ENCODE measurements at places on chromosomes 11 and 22.

DNA sequence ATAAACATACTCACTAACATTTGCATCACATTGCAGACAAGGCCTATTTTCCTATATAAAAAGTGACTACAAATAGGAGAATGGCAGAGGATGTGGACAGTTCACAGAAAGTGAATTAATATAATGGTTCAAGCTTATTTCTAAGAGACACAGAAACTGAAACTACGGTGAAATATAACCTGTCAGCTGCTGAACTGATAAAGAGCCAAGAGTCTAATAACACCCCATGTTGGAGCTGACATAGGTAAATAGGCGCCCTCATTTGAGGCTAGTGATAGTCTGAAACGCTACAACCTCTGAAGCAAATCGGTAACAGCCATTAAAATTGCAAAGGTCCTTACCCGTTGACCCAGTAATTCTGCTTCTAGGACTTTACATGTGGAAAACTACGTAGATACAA is 14.0 kb downstream of the AP1B1 start:
- no peak for DNase-seq

GRCh38 chr11:77789061-77789730 is 31.3 kb downstream of the RSF1 start:
- no peak for DNase-seq

GRCh38 chr11:45577752-45578151 is 87.7 kb downstream of the CHST1 start:
- no peak for DNase-seq

DNA sequence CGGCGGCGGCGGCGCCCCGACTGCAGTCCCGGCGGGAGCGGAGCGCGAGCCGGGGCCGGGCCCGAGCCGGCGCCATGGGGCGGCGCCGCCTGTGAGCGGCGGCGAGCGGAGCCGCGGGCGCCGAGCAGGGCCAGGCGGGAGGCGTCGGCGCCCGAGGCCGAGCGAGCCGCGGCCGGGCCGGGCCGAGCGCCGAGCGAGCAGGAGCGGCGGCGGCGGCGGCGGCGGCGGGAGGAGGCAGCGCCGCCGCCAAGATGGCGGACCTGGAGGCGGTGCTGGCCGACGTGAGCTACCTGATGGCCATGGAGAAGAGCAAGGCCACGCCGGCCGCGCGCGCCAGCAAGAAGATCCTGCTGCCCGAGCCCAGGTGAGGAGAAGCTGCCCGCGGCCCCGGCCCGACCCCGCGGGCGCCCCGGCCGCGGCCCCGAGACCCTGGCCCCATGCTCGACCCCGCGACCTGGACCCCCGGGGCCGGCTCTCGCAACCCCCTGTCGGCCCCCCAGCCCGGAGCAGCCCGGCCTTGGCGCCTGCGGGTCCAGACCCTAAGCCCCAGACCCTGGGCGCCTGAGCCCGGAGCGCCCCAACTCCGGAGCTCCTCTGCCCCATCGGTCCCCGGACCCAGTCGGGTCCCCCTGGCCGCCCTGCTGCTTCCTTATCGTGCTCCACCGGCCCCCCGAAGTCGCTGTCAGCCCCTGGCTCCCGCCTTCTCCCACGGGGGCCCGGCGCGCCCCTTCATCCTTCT is at the start of gene GRK2:
Gene GRK2, plus strand, starts transcription at position 25 of the 739 bp plus-strand sequence. Its CDS starts 227 bp downstream, at position 252.
- no peak for DNase-seq

DNA sequence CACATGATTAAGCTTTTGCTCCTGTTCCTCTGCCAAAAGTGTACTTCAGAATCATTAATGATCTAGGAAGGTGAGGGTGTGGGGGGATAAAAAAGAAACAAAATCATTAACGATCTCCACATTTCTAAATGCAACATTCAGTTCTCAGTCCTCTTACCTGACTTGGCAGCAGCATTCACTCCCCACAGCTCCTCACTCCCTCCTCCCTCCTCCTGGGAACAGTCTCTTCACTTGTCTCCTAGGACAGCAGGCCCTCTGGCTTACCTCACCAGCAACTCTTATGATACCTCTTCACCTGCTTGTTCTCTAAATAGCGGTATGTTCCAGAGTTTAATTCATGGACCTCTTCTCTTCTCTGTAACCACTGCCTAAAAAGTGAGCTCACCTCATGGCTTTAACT is 56.5 kb upstream of the APOA1 start:
- DNase-seq = no peak

DNA sequence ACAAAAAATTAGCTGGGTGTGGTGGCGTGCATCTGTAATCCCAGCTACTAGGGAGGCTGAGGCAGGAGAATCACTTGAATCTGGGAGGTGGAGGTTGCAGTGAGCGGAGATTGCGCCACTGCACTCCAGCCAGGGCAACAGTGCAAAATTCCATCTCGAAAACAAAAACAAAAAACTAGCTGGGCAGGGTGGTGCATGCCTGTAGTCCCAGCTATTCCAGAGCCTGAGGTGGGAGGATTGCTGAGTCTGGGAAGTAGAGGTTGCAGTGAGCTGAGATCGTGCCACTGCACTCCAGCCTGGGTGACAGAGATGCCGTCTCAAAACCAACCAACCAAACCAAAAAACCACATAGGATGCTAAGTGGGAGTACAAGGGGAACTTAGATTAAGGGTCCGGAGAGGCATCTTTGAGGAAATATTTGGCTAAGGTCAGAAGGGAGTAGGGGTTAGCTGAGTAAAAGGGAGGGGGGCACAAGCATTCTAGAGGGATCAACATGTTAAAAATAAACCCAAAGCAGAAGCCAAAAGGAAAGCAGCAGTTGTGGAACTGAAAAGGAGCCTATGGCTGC is 10.2 kb downstream of the PHF5A start:
- no peak for DNase-seq

GRCh38 chr11:4560467-4560866 is 15.5 kb downstream of the OR52M1 start:
- no peak for DNase-seq

- DNase-seq = no peak
Measured at GRCh38 chr11:47108214-47108613, 68.5 kb downstream of the ARFGAP2 start.

- DNase-seq = no peak
Measured at GRCh38 chr11:61198948-61199523, 4.3 kb upstream of the PGA3 start.

DNA sequence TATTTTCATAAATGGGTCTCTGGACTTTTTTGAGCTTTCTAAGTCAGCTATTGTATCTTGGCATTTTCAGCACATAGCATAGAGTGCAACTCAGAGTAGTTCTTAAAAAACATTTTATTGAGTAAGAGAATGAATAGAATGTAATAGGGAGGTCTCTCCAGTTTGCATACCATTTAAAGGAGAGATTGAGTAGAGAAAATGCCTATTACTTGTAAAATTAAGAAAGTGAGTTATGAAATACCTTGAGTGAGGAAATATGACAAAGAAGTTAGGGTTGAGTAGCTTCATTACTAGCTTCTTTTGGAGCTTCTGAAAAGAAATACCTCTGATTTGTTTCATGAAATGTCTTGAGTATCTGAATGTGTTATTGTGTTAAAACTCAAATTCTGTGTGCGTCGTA is 140.0 kb downstream of the AASDHPPT start:
- no peak for DNase-seq

GRCh38 chr11:134838708-134839107 is 426.7 kb upstream of the B3GAT1 start:
- DNase-seq = no peak

DNA sequence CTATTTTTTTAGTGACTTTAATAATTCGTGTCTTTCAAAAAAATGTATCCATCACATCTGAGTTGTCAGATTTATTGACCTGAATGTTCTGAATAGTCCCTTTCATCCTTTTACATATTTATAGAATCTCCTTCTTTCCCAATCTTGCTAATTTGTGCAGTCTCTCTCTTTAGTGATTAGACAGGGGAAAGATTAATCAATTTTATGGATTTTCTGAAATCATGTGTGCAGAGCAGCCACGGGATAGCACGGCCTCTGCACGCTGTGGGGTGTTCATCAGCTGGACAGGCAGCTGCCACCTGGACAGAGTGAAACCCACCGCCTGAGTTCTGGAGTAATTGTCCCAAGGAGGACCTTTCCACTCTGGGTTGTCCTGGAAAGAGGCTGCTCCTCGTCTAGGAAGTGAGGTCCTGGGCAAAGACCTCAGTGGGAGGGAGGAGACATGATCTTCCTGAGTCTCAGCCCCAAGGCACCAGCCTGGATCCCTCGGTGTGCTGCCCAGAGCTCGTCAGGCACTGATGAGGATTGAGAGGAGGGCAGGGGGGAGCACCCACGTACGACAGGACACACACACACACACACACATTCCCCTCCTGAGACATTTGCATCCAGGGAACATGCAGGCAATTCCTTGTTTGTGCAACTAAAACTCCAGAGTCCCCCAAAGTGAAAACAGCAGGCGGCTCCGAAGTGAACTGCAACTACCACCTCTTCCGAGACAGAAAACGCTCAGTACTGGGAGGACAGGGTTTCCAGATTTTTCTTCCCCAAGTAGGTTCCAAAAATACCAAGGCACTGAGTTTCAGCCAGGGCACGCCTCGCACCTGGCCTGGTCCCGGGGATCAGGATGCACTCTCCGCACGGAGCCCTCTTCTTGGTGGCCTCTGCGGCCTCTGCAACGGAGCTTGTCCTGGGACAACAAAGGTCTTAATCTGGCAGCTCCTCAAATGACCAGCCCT is 22.5 kb upstream of the KRTAP5-6 start:
- DNase-seq = no peak

- DNase-seq = no peak
Measured at GRCh38 chr11:1435820-1436467, 46.2 kb downstream of the BRSK2 start.

DNA sequence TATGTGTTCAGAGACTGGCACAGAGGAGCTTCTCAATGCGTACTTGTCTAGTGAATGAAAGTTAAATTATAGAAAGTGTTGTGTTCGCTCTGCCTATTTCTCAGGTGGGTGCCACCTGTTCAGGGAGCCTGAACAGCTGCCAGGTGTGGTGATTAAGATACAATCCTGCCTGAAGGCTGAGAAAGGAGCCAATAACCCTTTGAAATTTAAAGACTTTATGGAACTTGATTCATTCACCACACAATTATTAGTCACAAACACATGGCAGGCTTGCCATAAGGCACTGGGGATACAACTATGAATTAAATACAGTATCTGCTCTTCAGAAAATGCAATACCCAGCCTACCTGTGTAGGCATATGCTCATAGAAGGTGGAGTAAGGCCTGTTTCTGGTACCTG is 92.9 kb upstream of the AMOTL1 start:
- no peak for DNase-seq

DNA sequence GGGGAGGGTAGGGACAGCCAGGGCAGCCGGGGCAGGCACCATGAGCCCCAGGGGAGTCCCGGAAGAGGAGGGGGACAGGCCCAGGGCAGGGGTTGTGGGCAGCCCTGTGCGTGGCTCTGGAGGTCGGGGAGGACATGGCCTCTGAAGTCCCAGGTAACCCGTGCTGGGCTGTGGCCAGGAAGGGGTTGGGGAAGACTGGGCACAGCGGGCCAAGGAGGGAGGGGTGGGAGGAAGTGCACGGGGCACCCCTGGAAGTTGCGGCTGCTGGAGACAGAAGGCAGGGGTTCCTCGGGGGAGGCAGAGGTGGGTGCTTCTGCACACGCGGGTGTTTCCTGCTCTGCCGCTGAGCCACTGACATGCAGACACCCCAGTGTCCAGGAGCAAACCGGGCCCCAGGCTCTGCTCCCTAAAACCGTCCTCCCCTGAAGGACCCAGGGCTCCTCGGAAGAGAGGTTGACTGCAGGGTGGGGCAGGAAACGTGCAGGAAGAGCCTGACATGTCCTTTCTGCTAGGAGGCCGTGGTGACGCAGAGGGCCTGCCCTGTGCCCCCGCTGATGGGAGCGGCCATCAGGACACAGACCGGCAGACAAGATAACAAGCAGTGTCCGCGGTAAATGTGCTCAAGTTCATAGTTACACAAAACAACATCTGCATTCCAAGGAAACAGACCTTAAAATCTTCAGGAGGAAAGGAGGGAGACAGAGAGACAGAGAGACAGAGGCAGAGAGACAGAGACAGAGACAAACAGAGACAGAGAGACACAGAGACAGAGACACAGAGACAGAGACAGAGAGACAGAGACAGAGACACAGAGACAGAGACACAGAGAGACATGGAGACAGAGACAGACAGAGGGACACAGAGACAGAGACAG is 5.7 kb downstream of the TNNI2 start:
- no peak for DNase-seq

DNA sequence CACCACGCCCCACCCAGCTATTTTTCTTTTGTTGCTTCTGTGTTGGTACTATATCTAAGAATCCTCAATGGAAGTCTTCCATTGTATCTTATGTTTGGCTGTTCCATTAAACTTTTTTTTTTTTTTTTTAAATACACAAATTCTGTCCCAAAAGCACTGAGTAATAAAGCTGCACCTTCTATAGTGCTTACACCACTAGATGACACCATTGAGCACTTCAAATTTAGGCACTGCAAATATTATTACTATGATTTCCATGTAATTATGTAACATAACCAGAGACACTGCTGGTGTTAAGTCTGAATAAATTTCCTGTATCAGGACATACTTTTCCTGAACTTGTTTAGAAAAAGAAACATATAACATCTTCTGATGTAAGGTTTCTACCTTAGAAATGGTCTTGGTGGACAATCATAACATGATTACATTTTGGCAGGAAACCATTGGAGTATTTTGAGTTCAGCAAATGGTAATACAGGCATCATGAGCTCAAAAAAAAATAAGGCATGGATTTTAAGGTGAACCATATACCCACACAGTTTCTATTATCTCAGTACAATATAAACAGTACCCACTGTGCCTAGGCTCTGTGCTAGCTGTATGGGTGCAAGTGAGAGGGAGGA is 110.5 kb downstream of the ATG16L2 start:
- peak; percentile 31 for DNase-seq

DNA sequence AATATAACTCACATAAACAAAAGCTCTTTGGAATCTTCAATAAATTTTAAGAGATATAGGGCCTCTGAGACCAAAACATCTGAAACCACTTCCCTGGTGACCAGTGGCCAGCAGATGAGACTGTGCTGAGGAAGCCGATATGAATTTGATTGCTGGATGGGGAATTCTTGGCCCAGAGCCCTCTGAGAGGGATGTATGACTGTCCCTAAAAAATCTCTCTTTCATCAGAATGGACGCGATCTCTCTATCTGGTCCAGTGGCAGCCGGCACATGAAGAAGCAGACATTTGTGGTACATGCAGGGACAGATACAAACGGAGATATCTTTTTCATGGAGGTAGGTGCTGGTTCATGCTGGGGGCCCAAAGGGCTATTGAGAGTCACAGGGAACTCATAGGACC is 37.5 kb downstream of the MYBPC3 start:
- no peak for DNase-seq

GRCh38 chr11:45180848-45181192 is 34.4 kb downstream of the PRDM11 start:
- DNase-seq = no peak
